Hematopoietic multipotent progenitor cell treated with erythropoietin and hydrocortisone succinate and interleukin-3 and kit ligand, for 6 days (in vitro differentiated cells): ENCODE measurements at places on chromosomes 2 and 18.

- no peak for DNase-seq
Observed at GRCh38 chr2:63742580-63742976, 99.1 kb upstream of the UGP2 start.

DNA sequence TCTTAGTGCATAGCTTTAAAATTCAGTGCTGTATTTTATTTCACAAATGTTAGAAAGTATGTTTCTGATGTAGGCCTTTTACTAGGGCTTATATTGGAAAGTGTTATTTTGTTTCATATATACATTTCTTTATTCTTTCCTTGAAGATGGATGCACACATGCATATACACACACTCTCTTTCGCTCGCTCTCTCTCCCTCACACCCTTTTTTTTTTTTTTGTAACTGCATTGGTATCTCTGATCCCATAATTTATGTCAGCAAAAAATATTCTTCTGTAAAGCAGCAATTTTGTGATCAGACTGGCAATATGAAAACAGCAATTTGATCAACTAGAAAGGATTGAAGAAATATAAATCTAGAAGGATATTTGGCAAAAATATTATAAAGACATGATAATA lies 2.0 kb downstream of the MBD5 start:
- DNase-seq = no peak

- DNase-seq = no peak
Observed at GRCh38 chr2:234164493-234165413, 114.3 kb downstream of the SPP2 start.

- no peak for DNase-seq
Observed at GRCh38 chr2:38975042-38975441, 85.4 kb downstream of the ARHGEF33 start.

GRCh38 chr18:3493501-3494244 lies 43.7 kb downstream of the TGIF1 start:
- peak; percentile 51 for DNase-seq

GRCh38 chr2:29013057-29013780 lies 32.1 kb downstream of the TOGARAM2 start:
- DNase-seq = peak; percentile 38

DNA sequence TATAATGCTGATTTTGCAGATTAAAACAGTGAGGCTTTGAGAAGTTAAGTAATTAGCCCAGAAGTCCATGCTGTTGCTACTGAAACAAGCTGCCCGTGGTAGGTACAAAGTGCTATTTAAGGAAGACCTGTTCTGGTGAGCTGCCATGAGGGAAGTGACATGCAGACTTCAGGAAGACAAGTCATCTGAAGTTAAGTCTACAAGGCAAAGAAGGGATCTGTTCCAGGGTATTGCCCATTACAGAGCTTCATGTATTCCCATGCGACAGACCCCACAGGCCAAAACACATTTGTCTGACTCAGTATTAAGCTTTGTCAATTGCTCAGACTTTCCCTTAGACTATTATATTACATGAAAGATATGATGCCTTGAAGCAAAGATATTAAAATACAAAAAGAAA lies 520.8 kb downstream of the FBXO15 start:
- DNase-seq = no peak

GRCh38 chr2:65294136-65294535 lies 66.5 kb downstream of the ACTR2 start:
- DNase-seq = no peak

GRCh38 chr2:83826577-83826976 lies 632.5 kb downstream of the SUCLG1 start:
- no peak for DNase-seq

DNA sequence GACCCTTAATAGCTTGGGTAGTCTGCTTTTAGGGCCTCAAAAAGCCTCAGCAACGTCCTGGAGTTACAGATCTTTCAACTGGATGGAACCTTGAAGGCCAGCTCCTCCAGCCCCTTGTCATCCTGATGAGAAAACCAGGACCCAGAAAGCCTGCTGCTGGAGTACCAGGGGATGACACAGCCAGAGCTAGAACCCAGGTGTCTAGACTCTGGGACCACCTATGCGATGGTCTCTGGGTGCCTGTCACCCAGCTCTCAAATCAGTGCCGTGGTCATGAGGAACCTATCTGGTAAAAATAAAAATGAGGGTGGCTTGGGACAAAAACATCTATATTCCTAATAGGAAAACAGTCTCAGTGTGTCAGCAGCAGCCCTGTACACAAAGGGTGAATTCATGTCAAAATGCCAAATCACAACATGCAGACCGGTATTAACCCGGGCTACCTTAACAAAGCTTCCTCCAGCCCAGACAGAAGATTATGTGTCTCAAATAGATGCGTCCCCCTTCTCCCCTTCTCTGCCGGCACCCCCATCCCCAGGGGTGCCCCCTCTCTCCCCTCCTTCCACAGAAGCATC lies 28.5 kb downstream of the SMAD7 start:
- no peak for DNase-seq

DNA sequence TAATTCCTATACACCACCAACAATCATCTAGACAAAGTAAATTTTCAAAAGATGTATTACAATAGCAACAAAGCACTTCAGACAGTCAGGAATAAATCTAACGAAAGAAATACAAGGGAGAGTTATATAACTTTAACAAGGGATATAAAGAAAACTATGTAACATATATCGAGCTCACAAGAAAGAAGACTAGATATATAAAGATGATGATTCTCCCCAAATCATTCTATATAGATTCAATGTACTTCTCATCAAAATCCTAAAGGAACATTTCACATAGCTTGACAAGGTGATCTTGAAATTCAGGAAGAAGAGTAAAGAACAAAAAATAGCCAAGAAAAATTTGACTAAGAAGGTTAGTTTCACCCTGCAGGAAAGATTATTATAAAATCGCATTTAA lies 179.4 kb downstream of the SP3 start:
- no peak for DNase-seq

- no peak for DNase-seq
Observed at GRCh38 chr2:180450841-180451240, 443.7 kb upstream of the CWC22 start.

GRCh38 chr2:238023608-238024007 lies 37.2 kb upstream of the SCLY start:
- DNase-seq = no peak

DNA sequence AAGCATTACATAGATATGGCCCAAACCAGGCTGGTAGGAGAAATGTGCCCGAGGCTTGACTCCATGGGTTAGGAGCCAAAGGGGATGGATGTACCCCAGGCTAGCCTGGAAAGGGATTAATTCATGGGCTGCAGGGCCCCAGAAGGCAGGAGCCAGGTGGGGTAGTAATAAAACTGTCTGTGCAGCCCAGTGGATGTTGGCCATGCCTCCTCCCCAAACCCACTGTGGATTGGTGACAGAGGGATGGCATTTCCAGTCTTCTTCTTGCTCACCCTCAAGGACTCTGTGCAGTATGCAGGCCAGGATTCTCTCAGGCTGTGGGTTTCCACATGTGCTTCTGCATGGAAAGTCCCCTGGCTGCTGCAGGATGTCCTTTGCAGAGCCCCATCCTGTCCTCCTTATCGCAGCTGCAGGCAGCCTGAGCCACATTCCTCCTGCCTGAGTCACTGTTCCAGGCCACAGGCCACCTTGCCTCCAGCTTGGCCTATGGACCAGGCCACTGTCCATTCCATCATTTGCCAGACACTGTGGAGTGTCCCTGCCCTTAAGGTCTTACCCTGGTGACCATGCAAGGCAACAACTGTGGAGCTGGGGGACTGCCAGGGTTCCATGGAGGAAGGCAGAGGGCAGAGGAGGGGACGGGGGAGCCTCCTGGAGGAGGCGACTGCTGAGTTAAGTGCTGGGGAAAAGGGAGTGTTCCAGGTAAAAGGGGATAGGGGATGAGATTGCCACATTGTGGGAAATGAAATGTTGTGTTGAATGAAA lies 38.9 kb downstream of the INO80C start:
- DNase-seq = peak; percentile 59

- DNase-seq = peak; percentile 25
Observed at GRCh38 chr2:30866974-30867373, 59.7 kb upstream of the CAPN13 start.

DNA sequence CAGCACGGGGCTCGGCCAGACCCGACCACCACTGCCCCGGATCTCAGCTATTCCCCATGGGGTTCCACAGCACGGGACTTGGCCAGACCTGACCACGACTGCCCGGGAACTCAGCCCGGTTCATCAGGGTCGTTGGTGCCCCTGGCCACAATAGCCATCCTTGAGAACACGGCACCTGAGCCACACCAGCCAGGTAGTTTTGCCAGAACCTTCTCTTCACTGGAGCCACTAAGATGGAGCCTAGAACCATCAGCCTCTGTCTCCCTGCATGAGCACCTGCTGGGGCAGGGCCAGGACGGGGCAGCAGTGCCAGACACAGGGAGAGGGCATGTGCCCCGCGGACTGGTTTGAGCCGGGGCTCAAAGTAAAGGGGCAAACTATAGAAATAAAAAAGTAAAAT lies 11.4 kb upstream of the KCNG2 start:
- DNase-seq = no peak

DNA sequence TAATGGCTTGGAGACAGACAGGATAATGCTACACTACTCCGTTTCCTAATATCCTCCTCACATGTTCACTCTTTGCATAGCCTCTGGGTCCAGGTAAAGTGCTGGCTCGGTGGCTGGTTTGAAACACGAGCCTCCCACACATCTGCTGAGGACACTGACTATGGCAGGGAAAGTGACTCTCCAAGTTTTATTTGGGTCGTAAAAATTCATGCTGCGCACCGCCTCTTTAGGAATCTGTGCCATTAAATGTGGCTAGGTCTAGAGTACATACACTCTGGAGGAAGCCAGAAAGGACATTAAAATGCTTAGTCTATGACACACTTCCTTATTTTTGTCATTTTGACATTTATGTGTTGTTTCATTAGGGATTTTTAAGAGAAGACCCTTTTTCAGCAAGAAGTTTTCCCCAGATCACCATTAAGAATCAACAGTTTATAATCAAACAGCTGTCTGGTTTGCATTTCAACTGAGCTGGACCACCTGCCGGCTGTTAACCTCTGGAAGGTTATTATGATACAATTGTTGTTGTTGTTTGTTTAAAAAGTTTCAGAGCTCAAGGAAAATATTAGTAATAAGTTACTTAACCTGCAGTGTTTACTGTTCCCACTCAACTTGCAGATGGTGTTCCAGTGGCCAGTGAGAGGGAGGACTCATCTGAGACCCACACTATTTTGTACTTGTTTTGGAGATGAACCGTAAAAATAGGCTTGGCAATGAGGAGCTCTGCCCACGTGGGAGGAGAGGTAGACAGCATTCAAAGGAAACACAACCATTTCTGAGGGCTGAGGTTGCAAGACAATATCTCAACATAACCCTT lies 443.3 kb upstream of the MEIS1 start:
- no peak for DNase-seq

- DNase-seq = no peak
Observed at GRCh38 chr2:242015108-242016065, 145.9 kb downstream of the RTP5 start.

- DNase-seq = no peak
Observed at GRCh38 chr2:73962798-73963197, 21.9 kb upstream of the TET3 start.

GRCh38 chr2:205858881-205859441 lies 176.7 kb downstream of the NRP2 start:
- no peak for DNase-seq

DNA sequence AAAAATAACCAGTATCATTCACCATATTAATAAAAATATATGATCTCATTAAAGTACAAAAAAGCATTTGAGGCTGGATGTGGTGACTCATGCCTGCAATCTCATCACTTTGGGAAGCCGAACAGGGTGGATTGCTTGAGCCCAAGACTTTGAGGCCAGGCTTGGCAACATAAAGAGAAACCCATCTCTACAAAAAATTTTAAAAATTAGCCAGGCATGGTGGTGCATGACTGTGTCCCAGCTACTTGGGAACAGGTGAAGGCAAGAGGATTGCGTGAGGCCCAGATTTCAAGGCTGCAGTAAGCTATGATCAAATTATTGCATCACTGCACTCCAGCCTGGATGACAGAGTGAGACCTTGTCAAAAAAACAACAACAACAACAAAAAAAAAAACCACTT lies 75.9 kb downstream of the RAD51AP2 start:
- no peak for DNase-seq

DNA sequence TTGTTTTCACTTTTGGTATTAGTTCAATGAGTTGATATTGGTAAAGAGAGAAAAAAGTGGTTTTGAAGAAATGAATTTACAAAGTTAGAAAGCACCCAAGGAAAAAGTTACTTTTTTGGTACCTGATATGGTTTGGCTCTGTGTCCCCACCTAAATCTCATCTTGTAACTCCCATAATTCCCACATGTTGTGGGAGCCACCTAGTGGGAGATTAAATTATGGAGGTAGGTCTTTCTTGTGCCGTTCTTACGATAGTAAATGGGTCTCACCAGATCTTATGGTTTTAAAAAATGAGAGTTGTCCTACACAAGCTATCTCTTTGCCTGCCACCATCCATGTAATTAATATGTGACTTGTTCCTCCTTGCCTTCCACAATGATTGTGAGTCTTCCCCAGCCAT lies 965.6 kb upstream of the NRXN1 start:
- no peak for DNase-seq
